Stimulated activated CD8-positive, alpha-beta memory T cell treated with anti-CD3 and anti-CD28 coated beads, Interleukin-4, amount 100 ng/mL, for 1 hour (primary cell): ENCODE measurements at places on chromosomes 3 and 15.

DNA sequence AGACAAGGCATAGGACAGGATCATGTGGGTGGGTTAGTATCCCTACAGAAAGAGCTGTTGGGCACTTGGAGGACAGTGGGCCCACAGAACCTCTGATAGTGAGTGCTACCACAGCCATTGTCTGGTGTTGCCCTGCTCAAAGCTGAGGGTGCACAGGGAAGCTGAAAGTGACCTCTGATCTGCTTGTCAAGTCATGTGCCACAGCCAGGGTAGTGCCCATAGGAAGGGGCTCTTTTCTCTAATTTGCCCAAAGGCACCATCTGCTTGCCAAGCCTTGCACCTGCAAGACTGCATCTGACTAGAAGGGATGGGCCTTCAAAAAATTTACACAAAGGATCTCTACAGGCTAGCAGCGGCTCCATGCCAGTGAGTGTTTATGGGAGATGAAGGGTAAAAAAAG is 87.4 kb upstream of the GSK3B start:
- DNase-seq: no peak

DNA sequence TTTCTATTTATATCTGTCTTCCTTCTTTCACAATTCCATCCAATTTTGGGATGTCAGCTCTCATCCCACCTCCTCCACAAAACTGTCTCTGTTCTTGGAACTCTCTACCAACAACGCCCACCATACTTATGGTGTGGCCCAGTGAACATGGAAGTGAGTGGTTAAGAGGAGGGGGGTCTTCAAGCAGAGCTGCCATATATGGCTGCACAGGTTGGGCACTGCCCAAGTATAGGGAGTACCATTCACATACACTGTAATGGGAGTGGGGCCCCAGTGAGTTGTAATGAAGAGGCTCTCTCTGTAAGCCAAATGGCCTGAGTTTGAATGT is 7.9 kb upstream of the CAMK1 start:
- DNase-seq: no peak

DNA sequence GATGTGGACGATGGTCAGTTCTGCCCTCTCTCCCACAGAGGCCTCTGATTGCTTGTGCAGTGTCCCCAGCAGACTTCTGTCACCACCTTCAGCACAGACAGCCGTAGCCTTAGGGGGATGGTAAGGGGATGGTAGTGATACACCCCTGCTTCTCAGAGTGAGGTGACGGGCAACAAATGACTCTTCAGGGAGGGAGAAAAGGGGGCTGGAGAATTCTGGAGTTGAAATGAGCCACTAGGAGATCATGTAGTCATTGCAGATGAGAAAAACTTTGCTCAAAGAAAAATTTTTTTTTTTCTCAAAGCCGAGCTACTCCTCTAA is 29.6 kb upstream of the TIMP4 start:
- no peak for DNase-seq

GRCh38 chr3:149419816-149420215 is 42.4 kb upstream of the TM4SF1 start:
- DNase-seq: no peak

DNA sequence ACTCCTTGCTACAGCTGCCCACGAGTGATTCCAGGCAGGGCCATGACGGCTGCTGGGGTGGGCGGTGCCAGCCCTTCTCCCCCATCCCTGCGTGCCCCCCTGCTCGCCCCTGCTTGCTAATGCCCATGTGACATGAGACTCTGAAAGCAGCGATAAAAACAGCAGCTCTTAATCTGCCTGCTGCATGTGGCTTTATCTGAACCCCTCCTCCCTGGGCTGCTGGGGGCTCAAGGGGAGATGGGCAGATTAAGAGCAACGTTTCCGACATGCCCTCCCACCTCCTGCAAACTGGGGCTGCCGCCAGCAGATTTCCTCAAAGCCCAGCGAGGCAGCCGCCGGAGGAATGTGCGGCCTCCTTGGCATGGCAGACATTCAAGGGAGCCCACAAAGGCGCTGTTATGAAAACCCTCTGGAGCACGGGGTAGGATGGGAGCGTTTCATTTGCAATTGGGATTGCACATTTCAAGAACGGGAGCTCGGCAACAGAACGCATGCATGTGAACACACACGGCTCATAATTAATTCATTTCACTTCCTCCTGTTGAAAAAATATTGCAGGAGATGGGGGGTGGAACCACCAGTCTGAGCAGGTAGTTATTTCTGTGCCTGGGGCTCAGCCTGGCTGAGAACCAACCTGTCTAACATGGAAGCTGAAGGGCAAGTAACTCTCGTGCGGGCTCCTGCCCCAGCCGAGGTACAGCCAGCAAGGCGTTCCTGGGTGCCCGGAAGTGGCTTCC is 504.2 kb upstream of the PROK2 start:
- DNase-seq: no peak

- DNase-seq: no peak
Observed at GRCh38 chr3:99760629-99761028, 57.0 kb upstream of the CMSS1 start.

DNA sequence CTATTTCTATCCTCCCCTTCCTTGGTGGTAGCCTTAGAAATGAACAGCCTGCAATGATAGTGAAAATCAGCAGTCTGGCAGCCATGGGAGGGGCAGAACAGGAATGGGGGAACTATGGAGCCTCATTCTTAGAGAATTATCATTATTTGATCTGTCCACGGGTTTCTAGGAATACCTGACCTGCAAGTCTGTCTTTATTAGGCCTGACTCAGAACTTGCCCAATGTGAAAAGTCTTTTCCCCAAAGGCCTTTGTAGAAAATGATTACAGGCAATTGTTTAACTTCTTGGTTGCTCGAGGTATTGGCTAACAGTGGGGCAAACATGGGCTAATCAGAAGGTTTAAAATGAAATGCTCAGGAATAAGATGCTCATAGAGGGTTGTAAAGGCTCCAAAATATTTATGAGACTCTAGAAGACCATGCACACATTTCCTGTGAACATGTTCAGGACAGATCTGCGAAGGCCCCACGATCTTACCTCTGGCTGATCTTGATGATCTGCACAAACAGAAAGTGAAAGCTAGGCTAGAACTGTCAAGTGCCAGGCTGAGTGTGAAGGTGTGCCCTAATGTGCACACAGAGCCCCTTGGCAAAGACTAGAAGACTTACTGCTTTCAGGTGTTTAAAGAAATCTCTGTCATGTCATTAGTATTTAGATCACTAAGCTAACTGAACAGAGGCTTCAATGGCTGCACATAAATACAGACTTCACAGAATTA is 39.6 kb upstream of the LAMP3 start:
- no peak for DNase-seq

GRCh38 chr3:71366988-71367604 is 216.4 kb downstream of the FOXP1 start:
- no peak for DNase-seq

DNA sequence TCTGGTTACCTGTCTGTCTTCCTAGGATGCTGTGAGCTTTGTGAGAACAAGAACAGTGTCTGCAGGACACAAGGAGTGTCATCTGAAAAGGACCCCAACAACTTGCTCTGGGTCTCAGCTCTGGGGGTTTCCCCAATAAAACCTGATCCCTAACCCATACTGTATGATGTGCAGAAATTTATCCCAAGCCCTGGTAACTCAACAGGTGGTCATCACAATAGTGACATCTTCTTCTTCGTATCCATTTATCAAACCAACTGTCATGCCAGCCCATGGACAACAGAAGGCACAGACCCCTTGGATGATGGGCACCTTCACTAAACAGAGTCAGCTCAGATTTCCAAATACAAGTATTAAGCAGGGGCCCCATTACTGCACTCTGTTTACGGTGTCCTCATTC is 127.5 kb downstream of the UACA start:
- DNase-seq: no peak

DNA sequence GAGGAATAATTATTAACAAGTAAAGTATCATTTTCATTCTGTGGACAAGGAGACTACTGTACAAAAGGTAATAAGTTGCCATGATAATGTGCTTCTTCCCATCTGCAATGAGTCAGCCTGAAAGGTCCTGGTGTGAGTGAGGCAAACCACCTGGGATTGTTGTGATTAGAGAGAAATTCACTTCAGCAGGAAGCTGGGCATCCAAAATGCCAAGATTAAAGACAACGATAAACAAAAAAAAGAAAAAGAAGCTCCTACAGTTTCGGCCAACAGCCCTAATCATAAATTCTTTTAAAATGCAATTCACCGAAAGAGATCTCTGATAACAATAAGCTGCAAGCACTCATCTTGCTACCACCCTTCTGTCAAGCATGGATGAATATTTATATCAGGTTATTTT is 507.8 kb downstream of the TUSC7 start:
- no peak for DNase-seq

- no peak for DNase-seq
Observed at GRCh38 chr3:21888656-21889055, 137.6 kb upstream of the ZNF385D start.

GRCh38 chr3:129507181-129507831 is 21.1 kb upstream of the RHO start:
- DNase-seq: no peak

- no peak for DNase-seq
Observed at GRCh38 chr15:70763950-70764730, 782 bp upstream of the UACA start.

- no peak for DNase-seq
Observed at GRCh38 chr3:49617390-49618013, 56.6 kb upstream of the APEH start.

DNA sequence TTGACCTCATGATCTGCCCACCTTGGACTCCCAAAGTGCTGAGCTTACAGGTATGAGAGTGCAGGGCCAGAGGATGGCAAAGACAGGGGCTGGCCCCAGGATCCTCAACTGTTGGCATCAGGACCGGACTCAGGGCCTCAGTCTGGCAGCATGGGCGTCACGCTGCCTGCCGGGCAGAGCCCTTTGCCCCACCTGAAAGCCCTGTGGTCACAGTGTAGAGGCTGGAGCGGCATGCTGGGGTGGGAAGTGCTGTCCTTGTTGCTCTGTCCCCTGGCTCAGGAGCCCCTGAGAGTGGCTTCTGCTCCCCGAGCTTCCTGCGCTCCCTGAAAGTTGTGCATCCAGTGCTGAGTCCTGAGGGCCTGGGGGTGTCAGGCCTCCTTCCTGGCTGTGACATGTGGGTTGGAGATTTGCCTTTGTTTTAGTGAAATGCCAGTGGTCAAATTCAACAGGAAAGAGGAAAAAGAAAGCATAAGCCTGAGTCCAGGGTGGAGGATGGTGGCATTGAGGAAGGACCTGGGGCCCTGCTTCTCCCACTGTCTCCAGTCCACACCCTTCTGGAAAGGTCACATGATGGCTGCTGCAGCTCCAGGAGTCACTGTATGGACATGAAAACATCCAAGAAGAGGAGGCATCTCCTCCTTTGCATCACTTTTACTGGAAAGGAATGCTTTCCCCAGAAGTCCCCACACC is 147.2 kb downstream of the OR4M2 start:
- no peak for DNase-seq

DNA sequence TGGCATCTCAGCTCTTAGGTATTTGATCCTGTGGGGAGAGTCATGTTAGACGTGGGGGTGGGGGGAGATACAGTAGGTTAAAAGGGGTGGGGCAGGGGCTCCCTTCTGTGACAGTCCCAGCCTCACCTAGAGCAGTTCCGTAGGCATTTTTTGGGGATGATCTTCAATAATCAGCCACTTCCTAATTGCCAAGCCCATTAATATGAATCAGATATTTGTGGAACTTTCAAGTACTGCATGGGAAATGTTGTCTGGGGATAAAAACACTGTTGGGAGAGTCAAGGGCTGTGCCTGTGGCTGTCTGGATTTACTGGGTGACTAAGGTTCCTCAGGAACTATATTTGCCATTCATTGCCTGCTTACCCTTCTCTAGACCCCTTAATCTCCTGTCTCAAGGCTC is 9.5 kb downstream of the C3orf52 start:
- no peak for DNase-seq

DNA sequence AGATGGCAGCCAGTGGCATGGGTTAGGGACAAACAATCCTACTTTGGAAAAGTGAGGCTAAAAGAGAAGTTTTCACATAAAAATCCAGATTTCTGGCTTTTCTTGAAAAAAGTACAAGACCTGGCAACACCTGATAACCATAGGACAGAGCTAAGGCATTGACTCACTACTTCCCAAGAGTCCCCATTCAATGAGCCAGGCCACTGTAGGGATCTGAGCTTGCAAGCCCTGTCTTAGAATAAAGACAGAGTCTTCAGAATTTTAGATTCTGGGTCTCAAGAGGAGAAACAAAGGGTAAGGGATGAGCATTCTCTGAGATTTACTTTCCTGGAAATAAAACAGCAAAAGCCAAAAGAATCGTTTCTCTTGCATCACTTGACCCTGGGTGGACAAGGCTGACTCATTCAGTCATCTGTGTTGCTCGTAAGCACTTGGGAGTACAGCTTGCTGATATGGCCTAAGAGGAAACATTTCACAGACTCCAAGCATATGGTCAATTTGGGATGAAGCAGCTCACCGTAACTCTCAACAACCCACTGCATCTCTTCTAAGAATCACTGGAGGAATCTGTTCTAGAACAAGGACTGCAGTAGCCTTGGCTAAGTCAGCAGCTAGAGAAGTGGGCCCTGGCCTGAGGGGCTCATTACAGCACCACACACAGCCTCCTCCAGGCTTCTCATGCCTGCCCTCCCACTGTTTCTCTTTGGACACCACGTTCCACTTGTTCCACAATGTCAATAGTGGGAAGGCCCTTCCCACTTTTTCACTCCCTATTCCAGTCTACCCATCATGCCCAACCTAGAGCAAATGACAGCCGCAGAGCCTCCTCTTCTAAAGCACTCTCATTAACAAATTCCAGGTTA is 86.2 kb downstream of the RFTN1 start:
- DNase-seq: no peak

- DNase-seq: no peak
Observed at GRCh38 chr3:146546366-146546965, 2.1 kb upstream of the PLSCR1 start.
